ENCODE measurements at places on chromosomes 6 and 20. TPM values are rescaled to one million over a fixed set of nuclear protein-coding genes. Genes with fewer than 3 reads are reported as not detected.

Gene GTSF1L
- not detected for total RNA-seq

DNA sequence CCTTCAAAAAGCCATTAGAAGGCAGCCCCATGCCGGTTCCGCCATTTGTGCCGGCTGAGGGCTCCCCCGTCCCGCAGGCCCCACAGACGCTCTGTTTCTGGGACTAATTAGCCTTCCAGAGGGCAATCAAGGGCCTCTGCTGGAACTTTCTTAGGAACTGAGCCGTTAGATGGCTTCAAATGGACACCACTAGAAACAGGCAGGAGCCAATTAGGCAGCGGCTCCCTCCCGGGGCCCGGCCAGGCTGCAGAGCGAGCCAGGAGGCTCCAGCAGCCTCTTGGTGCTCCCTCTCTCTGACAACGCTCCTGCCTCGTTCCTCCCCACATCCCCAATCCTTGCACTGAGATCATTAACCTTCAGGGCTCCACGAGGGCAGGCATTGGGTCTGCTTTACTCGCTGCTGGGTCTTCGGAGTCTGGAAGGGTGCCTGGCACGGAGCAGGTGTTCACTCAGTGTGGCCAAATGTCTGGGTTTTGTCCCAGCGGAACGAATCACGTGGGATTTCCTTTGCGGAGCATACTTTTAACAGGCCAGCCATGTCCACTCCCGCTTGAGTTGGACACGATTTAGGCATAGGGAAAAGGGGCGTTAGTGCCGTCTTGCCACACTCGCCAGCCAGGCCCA, 98.3 kb downstream of the TMEM242 start:
- no peak for DNase-seq
- no peak overlapping the region for H3K4me3 ChIP-seq
- H3K36me3 ChIP-seq, result no peaks in the 10 kb centered on the region
- H3K4me1 ChIP-seq, result peaks cover 13% of the 10 kb centered on the region

Gene TPX2
- 0.12 TPM for total RNA-seq

Gene SNX3
- 215 TPM for total RNA-seq

- H3K27me3 ChIP-seq, result no peaks in the 10 kb centered on the region
- peak overlapping the region; percentile 94 for H3K27ac ChIP-seq
- peaks cover 11% of the 10 kb centered on the region for H3K4me1 ChIP-seq
- DNase-seq, result peak; percentile 98
These were observed 4.5 kb upstream of the TNXB start for GRCh38 chr6:32113386-32114352.
